ENCODE measurements at places on chromosomes 4 and X. TPM values are rescaled to one million over a fixed set of nuclear protein-coding genes. Genes with fewer than 3 reads are reported as not detected.
A peak's percentile ranks its signal among the peaks of the same experiment; 100 is the strongest.

Gene BEND2
- not detected for total RNA-seq

Gene WNK3
- 0.40 TPM for total RNA-seq

Gene INPP4B
- total RNA-seq = 9.7 TPM

GRCh38 chr4:26787461-26788340 lies 72.9 kb upstream of the STIM2 start:
- peak; percentile 96 for ATAC-seq

Gene TRPC3
- not detected for total RNA-seq

GRCh38 chr4:137768196-137768595 lies 235.9 kb upstream of the PCDH18 start:
- ATAC-seq = no peak

- no peak for ATAC-seq
Observed at GRCh38 chr4:31045151-31045550, 325.0 kb downstream of the PCDH7 start.

Gene PPP2R2C
- 65.7 TPM for total RNA-seq

DNA sequence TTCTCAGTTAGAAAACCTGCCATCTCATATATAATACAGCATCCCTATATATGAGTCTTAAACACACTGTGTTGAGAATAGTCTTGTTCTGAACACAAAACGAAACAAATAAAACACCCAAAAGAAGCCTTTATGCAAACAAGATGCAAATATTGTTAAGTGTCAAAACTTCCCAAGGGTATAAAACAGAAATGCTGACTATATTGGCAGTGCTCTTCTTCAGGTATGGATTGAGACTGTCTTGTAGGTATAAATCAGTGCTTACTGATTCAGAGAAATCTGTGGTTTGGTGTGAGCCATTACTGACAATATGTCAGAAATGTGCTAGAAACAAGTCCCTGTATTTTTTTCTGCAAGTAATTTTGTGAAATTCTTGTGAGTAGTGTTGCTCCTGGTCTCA lies 82.8 kb upstream of the CTSO start:
- no peak for ATAC-seq

DNA sequence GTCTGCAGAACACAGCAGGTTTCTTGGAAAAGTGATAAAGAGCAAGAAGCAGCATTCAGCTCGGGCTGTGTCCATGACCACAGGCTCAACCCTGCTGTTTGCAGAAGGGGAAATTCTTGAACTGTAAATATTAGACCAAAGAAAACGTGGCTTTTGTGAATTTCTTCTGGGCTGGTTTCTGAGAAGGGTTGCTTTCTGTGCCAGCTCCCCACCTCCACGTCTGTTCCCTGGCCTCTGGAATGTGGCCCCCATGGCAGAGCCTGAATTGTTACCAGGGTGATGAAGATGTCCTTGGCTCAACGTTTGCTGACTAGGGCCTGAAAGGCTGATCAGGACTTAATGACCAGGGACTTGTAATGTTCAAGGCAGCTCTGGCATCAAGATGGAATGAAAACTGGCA lies 116.0 kb downstream of the CPEB2 start:
- no peak for ATAC-seq

- no peak for ATAC-seq
Observed at GRCh38 chr4:56973336-56973735, 4.1 kb downstream of the NOA1 start.
